Kidney glomerular epithelial cell (primary cell): ENCODE measurements at places on chromosomes 7 and 10.

- no peak for DNase-seq
These were observed 5.2 kb upstream of the BRI3 start for GRCh38 chr7:98276241-98276761.

- no peak for DNase-seq
These were observed 24.4 kb upstream of the ARHGAP12 start for GRCh38 chr10:31953080-31953479.

DNA sequence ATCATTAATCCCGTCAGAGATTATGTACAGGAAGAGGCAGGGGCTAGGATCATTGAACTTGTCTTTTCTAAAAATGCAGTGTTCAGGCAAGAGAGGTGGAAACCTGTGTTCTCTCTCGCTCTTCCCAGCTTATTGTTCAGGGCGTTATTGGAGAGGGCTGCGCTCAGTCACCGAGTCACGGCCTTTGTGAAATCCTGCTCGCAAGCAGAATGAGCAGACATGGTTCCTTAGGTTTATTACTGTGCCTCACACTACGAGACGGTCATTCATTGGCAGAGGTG is 631 bp upstream of the PRKRIP1 start:
- DNase-seq = no peak

GRCh38 chr10:29757551-29758297 is 123.0 kb upstream of the SVIL start:
- peak; percentile 77 for DNase-seq

DNA sequence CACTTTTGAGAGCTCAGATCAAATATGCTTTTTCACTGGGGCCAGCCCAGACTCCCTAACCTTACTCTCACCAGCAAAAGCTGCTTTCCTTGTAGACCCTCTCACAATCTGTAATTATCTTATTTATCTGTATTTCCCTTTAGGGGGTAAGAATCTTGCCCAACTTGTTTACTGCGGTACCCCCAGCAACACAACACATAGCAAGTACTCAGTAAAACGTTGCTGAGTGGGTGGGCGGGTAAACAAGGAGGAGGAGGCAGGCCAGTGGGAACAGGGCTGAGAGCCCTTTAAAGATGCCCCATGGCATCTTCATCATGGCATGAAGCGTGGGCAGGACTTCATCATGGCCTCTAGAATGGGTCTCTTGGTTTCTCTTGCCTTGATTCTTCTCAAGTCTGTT is 64.2 kb downstream of the SORBS1 start:
- DNase-seq = no peak

DNA sequence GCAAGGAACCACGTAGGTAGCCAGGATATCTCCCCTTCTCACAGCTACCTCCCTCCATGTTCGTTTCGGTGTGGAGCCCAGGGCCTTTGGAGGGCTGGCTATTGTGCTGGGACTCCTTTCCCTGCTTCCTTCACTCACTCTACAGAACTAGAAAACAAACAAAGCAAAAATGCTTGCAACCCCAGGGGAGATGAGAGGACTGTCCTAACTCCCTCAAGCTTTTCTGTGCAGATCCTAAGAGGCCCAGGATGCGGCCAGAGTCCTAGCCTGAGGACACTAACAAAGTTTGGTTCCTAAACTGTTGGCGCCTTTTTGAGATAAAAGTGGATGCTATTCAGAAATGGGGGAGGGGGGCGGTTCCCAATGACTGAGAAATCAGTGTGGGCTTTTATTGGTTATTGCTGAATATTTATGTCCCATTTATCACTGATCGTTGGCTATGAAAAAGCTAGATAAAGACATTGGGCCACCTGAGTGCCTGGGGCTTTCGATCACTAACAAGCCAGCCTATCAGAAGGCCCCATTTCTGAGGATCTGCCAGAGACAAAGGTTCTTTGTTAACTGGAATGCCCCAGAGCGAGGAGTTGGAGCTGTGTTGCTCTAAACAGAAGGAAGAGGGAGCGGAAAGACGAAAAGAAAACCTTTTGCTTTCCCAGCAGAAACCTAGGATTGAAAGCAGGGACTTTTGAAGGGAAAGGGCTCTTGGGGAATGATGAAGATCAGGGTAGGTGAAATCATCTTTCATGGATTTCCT is 95.2 kb upstream of the EGR2 start:
- DNase-seq = no peak

DNA sequence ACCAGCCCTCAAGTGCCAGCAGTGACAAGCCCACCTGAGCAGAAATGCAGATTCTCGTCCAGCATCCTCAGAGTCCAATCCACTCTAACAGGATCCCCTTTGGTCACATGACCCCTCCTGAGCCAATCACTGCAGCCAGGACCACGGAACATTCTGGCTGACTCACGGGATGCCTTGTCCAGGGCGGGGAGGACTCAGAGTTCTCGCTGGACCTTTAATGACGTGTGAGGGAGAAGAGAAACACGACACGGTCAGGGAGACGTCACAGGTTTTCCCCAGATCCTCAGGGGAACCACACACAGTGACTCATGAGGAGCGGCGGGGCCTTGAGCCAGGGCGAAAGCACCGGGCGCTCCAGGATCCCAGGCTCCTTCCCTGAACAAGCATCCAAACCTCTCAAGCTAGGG is 155.7 kb downstream of the PTPRN2 start:
- peak; percentile 78 for DNase-seq

DNA sequence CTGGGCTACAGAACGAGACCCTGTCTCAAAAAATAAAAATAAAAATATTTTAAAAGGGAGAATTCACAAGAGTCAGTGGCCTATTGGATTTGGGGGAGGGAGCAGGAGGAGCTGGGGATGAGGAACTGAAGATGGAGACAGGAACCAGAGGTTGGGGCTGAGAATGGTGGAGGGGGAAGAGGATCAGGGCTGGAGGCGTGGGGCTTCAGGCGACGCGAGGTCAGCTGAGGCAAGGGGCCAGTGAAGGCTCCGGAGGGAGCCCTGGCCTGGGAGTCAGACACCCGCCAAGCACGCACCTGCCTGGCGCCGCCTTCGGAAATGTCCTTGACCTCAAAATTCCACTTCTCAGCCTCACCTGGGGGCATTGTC is 671 bp upstream of the CLEC2L start:
- DNase-seq = no peak

GRCh38 chr7:525740-526139 is 6.1 kb upstream of the PDGFA start:
- no peak for DNase-seq

DNA sequence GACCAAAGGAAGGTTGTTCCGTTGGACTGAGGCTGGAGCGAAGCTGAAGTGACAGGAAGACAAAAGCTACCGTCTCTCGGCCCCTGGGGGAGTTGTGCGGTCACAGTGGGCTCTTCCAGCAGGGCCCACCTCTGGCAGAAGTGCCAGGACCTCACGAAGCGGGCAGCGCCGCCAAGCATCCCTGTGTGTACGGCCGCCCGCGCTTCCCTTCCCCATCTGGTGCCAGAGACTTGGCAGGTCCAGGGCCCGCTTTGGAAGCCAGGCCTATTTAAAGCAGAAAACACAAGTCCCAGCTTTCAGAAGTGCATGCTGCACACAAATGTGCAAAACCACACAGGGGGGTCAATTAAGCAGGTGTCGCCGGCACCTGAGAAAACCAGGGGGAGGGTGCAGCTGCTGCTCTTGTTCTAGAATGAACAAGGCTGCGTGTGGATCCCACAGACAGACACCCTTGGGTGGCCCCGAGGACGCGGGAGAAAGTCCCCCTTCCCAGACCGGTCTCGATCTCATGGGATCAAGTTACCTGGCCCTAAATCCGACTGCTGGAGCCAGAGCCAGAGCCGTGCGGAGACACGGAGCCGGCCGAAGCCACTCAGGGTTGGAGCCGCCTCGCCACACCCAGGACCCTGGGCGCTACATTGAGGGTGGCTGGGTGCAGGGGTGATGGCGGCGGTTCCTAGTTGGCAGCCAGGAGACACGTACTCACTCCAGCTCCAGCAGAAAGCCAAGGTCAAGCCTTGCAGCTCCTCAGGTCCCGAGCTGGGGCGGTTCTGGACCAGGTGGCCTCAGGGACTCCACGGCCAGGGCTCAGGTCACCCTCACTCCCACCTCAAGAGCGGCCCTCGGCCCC is 51.8 kb upstream of the PPP2R2D start:
- DNase-seq = no peak

DNA sequence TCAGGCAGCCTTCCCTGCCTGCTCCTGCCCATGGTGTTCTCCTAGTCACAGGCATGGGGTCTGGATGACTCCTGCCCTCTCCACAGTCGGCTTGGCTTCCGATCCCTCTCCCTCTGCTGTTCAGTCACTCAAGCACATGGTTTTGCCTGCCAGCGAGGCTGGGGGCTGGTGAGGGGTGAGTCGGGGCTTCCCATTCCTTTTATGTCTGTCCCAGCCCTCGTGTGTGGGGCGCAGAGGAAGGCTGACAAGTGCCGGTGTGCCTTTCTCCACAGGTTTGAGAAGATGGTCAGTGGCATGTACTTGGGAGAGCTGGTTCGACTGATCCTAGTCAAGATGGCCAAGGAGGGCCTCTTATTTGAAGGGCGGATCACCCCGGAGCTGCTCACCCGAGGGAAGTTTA is 40.1 kb downstream of the TACR2 start:
- no peak for DNase-seq

- DNase-seq = no peak
These were observed 302.5 kb downstream of the ACTR3B start for GRCh38 chr7:153061910-153062528.

GRCh38 chr10:127035827-127036226 is 130.6 kb downstream of the DOCK1 start:
- DNase-seq = no peak

DNA sequence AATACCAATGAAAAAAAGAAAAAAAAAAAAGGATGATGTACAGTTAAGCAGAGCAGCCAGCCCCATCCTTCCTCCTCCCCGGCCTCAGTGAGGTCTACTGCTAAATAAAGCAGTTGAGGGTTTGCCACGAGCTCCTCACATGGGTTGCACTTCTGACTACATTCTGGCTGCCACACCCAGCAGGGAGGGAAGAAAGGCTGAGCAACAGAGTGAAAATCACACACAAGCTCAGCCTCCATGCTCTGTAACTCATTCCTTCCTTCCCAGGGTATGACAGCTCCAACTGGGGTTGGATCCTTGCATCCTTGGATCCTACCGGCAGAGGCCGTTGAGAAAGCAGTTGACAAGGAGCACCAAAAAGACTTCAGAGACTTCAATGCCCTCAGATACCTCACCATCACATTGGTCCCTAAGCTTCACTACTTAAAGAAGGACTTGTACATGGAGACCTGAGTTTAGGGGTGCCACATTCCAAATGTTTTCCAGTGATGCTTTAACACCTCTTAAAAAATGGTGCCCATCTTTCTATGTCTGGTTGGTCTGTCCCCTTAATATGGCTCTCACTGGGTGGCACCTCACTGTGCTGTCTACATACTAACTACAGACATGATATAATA is 52.9 kb upstream of the PIK3CG start:
- DNase-seq = no peak

- no peak for DNase-seq
These were observed 302.8 kb downstream of the PTPRN2 start for GRCh38 chr7:158284617-158285382.

DNA sequence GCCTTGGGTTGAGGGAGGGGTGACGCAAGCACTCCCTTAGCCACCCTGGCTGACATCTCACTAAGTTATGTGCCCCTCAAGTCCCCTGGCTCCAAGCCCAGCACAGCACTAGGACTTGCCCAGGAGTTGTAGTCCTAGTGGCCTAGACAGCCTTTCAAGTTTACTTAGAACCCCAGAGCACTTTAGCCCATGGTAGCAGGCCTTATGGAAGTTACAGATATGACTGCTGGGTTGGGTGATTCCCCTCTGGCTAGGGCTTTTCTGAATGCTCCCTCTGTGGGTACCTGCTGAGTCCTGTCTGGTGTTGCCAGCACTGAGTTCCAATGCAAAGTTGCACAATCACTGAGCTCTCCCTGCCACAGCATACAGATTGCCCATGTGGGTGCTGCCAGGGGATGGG is 83.2 kb downstream of the AHCYL2 start:
- DNase-seq = no peak

DNA sequence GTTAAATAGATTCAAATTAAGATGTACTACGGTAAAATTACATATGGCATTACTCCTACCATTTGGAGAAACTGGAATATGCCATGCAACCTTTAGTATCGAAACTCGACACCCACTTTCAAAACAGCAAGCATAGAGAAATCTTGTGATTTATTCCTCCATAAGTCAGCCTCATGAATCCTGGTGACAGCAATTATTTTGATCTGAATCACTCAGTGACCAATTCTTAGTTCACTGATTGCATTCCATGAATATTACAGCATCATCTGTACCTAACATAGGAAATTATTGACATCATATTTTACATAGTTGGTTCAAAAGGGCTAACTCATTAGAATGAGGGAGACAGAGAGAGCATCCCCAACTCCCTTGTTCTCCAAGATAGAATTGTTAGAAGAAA is 89.6 kb downstream of the CACNB2 start:
- DNase-seq = peak; percentile 61

DNA sequence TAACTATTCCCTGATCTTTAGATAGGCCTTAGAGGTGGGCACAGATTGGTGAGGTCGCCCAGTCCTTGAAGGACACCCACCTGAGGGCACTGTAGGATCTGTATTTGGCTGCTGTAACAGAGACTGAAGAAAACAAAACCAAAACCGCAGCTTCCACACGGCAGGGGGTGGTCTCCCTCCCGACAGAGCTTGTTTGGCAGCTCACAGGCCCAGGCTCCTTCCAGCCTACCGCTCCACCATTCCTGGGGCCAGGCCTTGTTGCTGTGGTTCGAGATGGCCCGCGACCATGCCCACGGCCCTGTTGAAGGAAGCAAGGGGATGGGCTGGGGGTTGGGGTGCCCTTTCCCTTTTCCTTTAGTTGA is 30.4 kb downstream of the ZNF783 start:
- no peak for DNase-seq

GRCh38 chr7:41183741-41184140 is 519.1 kb downstream of the INHBA start:
- DNase-seq = no peak

GRCh38 chr7:120344276-120344675 is 71.3 kb downstream of the KCND2 start:
- no peak for DNase-seq

GRCh38 chr10:17227367-17228090 is 512 bp upstream of the VIM start:
- DNase-seq = peak; percentile 59

DNA sequence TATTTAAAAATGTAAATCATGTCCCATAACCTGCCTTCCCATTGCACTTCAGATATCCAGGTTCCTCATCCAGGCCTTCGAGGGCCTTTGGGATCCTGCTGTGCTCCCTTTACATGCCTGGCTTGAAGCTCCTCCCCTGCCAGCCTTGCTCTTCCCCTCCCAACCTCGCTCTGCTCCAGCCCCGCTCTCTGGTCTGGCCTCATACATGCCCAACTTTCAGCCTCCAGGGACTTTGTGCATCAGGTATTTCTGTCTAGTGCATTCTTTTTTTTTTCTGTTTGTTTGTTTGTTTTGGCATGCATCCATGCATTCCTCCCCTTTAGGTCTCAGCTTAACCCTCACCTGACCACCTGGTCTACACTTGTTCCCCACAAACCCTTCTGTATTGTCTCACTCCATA is 160.3 kb downstream of the SNX10 start:
- no peak for DNase-seq

GRCh38 chr10:19347621-19348020 is 299.0 kb downstream of the MALRD1 start:
- no peak for DNase-seq

- no peak for DNase-seq
These were observed 892 bp downstream of the CRHR2 start for GRCh38 chr7:30681331-30681797.

- no peak for DNase-seq
These were observed 426.5 kb downstream of the SH2D4B start for GRCh38 chr10:80964179-80964578.
